Stimulated activated CD8-positive, alpha-beta memory T cell treated with anti-CD3 and anti-CD28 coated beads, Interleukin-15, amount 100 ng/mL, for 4 hours (primary cell): ENCODE measurements at places on chromosomes 16 and 17.

DNA sequence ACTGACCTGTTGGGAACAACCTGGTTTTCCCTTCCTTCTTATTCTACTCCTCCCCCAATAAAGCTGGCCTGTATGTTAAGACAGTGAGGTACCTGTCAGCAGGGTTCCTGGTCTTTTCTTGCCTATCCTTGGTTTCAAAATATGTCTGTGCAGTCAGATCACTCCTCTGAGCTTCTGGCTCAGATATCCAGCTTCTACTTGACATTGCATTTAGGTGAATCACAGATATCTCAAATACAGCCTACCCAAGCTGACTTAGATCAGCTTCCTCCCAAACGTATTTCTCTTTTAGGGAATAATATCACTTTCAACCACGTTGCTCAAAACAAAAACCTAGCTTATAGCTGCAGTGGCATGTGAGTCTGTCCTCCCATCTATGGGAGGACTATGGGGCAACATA is 48.7 kb downstream of the TEX14 start:
- DNase-seq = no peak

GRCh38 chr17:18139949-18140348 is 31.4 kb downstream of the MYO15A start:
- no peak for DNase-seq

DNA sequence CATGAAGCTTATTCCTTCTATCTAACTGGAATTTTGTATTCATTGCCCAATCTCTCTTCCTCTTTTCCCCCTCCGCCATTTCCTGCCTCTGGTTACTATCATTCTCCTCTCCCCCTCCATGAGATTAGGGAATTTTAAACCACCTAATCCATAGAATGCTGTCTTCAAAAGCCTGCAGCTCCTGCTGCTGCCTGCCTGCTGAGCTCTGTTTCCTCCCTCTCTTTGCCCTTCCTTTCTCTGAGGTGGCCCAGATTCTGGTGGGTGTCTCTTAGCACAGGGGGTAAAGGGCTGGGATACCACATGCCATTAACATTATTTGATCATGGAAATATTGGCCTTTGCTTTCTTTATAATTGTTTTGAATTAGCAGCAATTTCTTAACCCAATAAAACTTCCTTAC is 241.6 kb downstream of the CNTNAP4 start:
- DNase-seq = no peak

GRCh38 chr17:48825446-48826381 is 5.1 kb upstream of the CALCOCO2 start:
- DNase-seq = no peak

DNA sequence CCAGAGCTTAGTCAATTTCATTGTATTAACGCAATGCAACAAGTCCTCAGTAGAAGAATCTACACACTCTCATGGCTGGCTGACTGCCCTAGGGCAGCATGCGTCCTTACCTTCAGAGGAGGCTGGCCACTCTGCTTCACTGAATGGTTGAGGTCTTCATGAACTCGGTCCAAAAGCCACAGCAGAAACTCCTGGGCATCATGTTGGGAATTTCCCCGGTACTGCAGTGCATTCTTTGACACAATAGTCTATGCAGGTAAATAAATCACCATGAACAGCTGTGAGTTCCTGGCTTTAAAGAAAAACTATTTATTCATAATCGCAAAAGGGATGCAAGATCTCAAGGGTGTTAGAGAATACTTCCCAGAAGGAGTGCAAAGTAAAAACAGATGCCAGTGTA is 41.3 kb downstream of the USP31 start:
- no peak for DNase-seq

- no peak for DNase-seq
These were observed 75.8 kb downstream of the WNT3 start for GRCh38 chr17:46742565-46743270.

DNA sequence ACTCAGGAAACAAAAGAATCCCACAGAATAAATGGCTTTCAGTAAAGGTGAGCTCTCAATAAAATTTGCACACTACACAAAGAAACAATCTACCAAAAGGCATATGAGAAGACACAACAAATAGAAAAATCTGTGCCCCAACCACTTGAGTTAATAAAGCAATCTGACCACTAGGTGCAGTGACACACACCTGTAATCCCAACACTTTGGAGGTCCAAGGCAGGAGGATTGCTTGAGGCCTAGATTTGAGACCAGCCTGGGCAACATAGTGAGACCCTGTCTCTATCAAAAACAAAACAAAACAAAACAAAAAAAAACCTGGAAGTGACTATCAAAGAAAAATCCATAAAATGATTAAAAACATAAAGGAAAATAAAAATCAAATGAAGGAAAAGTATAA is 9.6 kb upstream of the ABCA5 start:
- no peak for DNase-seq

DNA sequence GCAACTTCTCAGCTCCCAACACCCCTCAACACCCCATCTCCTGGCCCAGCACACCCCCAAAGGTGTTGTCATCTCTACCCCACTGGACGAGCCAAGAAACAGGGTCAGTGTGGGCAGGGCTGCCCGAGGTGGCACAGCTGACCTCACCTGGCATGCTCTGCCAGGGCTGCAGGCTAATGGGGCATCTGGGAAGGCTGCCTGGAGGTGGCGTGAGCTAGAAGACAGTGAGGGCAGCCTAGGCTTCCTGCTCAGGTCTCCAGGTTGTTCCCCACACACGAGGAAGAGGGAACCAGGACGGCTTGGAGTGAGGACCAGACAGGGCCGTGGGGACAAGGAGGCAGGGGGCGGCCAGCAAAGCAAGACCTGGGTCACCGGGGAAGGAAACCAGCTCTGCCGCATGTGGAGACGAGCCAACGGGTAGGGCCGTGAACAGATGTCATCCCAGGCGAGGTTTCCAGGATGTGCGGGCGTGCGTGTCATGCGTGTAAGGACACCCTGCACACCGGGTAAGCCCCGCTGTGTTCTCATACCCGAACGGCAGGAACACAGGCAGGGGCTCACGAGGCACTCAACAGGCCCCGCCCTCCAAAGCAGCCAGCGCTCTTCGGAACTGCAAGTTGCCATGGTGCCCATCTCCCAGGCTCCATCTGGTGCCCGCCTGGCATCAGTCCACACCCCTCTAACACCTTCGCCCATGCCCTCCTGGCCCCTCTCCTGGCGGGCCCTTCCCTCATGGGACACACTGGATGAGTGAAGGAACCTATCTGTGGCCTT is 29.6 kb upstream of the PVALEF start:
- no peak for DNase-seq

GRCh38 chr17:50165867-50166517 is at the start of gene SGCA:
Gene SGCA, plus strand, starts transcription at chr17:50166005. Its CDS starts 36 bp downstream, at chr17:50166041.
- no peak for DNase-seq

GRCh38 chr16:87828907-87829621 is 40.2 kb downstream of the SLC7A5 start:
- no peak for DNase-seq

DNA sequence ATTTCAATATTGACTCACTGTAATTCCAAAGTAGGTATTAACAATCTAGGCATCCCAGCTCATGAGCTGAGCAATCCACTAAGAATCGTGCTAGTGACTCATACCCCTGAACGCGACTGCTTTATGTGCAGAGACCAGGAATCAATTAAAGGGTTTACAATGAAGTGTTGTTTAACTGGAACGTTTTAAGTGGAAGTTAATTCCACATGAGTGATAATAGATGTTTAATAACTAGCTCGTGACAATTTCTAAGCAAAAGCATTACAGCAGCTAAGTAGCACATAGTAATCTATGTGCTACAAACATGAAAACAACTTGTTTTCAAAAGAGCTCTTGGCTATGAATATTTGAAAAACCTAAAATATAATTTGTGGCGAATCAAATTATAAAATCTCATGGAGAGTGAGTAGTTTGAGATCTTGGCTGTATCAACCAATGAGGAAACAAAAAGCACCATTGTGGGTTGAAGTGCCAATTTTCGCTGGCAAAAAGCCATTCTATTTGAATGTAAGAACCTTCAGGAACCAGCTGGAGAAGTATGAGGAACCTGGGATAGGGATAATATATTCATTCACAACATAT is 9.4 kb downstream of the GJC1 start:
- DNase-seq = no peak

DNA sequence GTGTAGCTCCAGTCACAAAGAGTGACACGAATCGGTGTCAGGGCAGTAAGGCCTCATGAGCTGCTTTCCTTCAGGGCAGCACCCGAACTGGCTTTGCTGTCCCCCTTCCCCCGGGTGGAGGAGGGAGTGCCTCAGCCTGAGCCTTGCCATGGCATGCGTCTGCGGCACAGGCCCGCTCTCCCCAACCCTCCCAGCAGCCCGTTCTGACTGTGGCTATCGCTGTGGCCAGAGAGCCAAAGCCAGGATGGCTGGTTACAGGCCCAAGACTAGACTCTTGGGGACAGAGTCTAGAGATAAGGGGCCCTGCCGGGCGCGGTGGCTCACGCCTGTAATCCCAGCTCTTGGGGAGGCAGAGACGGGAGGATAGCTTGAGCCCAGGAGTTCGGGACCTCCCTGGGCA is 25.9 kb downstream of the CLUH start:
- no peak for DNase-seq

GRCh38 chr17:27264068-27264812 is 29.7 kb upstream of the WSB1 start:
- no peak for DNase-seq

- DNase-seq = no peak
These were observed 8.5 kb downstream of the SCGB1C2 start for GRCh38 chr17:145671-146541.

DNA sequence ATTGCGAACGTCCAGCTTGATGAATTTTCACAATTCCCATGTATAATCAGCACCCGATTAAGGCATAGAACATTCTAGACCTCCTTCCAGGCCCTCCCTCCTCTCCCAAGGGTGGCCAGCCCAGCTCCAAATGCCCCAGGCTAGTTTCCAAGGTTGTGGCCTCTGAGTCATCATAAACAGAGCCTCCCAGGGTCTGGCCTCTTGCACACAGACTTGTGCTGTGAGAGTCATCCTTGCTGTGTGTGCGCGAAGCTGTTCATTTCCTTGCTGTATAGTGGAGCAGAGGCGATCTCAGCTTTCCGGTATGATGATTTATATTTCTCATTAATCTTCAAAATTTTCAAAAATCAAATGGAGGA is 20.5 kb upstream of the JPH3 start:
- no peak for DNase-seq

GRCh38 chr16:11158018-11158417 is 98.0 kb downstream of the SOCS1 start:
- no peak for DNase-seq

DNA sequence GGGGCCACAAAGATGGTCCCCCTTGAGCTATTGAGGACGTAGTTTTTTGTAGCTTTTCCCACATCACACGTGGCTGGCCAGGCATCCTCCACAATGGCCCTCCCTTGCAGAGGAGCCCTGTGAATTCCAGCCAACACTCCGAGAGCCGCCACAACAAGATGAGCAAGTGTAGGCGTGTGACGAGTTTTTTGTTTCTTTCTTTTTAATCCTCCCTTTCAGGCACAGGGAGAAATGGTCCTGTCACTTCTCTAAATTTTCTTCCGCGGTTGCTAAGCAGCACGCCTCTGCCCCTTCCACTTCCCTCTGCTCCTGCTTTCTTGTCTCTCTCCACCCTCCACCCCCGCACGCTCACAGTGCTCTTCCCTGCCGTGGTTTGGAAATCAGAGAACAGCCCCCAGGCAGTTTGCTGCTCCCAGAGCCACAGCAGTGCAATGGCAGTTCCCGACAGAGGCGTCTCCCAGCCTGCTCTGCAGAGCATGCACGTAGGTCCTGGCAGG is 68.0 kb upstream of the MRTFB start:
- no peak for DNase-seq

- DNase-seq = no peak
These were observed 211.9 kb downstream of the PRKCA start for GRCh38 chr17:66514227-66514806.

DNA sequence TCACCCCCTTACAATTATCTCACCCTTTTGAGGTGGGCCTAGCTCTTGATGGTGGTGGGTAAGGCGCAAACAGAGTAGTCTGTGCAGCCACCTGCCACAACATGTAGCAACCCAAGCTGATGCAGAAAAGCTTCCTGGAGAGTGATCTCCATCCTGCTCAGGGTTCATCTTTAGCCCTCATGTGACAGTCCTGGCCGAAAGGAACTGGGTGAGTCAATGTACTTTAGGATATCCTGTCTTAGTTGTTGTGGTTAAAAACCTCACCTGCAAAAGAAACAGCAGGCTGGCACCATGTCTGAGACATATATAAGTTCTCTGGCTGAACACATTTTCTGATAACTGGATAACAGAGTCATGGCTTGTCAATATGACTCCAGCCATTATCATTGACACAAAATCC is 183.5 kb upstream of the CPHXL start:
- DNase-seq = no peak

GRCh38 chr17:40511136-40511535 is 9.7 kb upstream of the TNS4 start:
- DNase-seq = no peak

- DNase-seq = no peak
These were observed 85.7 kb downstream of the CDYL2 start for GRCh38 chr16:80718480-80719220.

DNA sequence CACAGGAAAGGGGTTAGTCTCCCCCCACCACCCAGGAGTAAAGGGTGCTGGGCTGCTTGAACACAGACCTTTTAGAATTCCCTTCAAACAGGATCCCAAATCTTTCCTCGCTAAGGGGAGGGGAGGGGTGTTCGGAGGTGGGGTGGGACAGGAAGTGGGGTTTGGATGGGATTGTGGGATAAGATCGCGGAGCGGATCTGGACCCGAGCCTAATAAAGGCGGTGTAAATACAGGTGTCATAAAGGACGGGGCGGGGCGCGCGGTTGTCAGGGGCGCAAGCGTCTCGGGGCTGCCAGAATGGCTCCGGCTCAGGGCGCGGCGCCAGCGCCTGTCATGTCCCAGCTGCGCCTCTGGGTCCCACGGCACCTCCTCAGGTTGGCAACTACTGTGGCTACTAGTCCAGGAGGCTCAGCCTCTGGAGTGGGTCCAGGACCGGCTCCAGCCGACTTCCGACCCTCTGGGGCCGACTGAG is 59.8 kb upstream of the FBXO47 start:
- no peak for DNase-seq

DNA sequence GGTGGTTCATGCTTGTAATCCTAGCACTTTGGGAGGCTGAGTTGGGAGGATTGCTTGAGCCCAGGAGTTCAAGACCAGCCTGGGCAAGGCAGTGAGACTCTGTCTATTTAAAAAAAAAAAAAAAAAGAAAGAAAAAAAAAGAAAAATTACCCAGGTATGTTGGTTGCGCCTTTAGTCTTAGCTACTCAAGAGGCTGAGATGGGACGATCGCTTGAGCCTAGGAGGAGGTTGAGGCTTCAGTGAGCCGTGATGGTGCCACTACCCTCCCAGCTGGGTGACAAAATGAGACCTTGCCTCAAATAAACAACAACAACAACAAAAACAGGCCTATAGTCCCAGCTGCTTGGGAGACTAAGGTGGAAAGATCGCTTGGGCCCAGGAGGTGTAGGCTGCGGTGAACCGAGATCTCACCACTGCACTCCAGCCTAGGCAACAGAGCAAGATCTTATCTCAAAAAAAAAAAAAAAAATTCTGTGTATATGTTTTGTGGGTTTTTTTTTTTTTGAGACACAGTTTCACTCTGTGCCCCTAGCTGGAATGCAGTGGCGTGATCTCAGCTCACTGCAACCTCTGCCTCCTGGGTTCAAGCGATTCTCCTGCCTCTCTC is 12.5 kb upstream of the ANKRD40CL start:
- no peak for DNase-seq
